Tibial nerve (tissue), 4 donors: ENCODE measurements at places on chromosomes 3 and 15.

GRCh38 chr15:58777107-58777506 lies 6.0 kb downstream of the MINDY2 start:
- no peak for DNase-seq

DNA sequence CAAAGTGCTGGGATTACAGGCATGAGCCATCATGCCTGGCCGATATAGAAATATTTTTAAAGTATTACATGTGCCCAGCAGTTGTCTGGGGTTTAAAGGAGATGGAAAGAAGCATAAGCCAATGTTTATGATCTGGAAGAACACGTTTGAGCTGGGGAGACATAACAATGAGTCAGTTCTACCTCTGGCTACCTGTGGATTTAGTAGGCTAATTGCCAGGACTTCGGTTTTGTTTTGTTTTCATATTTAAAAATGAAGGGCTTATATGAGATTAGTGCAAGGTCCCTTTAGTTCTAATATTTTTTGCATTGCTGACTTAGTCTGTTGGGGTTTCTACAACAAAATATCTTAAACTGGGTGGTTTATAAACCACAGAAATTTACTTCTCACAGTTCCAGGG lies 22.9 kb upstream of the TNFSF10 start:
- DNase-seq = no peak

GRCh38 chr3:174949523-174949922 lies 90.4 kb downstream of the NAALADL2 start:
- no peak for DNase-seq

DNA sequence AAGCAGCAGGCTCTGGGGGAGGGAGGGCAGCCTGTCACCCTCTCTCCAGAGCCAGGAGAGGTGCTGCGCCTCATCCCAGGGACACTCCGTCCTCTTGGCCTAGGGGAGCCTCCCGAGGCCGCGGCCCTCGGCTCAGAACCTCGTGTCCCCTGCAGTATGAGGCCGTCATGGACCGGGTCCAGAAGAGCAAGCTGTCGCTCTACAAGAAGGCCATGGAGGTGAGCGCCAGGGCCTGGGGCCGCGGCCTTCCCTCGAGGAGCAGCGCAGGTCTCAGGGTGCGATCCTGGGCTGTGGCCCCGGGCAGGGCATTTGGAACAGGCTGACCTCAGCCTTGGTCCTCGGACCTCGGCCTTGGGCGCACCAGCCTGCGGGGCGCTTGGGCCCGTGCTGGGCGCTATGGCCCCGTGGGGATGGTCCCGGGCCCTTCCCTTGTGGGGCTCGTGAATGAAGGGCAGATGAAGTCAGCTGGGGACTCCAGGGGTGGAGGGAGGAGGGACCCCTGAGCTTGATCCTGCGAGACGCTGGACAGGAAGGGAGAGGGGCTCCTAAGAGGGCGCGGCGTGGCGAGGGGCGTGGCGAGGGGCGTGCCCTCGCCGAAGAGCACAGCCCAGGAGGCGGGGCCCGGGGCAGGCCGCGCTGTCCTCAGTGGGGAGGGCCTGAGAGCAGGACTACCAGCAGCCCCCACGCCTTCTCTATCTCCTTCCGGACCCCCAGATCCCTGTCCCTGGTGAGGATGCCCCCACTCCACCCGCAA lies 32.9 kb downstream of the PSTPIP1 start:
- peak; percentile 7 for DNase-seq

- DNase-seq = no peak
Observed at GRCh38 chr15:89888214-89888804, 5.5 kb downstream of the AP3S2 start.

DNA sequence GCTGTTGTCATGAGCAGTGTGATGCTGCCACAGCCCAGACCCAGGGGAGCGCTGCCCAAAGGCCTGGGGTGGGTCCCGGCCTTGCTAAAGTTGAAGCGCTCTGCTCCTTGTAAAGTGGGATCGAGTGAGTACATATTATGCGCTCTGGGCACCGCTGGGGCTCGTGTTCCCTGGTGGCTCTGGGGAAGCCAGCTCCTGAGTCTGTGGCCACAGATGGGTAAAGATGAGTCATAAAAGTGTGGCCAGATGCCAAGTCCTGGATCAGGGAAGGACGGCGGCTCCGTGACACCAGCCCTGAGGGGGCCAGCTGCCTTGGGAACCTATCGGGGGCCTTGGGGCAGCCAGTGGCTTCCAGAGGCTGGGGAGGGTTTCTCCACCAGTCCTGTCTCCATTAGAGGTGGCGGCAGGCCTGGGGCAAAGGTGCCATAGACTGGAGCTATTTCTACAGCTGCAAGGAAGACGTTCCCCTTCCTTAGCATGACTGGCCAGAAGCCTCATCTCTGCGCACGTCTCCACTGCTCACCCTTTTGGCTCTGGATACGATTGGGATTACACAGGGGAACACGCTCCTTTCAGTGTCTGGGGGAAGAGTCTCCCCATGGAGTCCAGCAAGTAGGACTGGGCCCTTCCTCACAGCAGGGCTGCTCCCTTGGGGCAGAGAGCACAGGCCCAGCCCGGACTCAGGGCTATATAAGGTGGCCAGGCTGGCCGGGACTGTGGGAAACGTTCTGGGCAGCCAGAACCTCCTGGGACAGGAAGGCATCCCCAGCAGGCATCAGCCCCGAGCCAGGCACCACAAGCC lies 1.2 kb upstream of the ITIH4 start:
- peak; percentile 34 for DNase-seq

- DNase-seq = no peak
Observed at GRCh38 chr15:72538931-72539330, 64.8 kb downstream of the ARIH1 start.

DNA sequence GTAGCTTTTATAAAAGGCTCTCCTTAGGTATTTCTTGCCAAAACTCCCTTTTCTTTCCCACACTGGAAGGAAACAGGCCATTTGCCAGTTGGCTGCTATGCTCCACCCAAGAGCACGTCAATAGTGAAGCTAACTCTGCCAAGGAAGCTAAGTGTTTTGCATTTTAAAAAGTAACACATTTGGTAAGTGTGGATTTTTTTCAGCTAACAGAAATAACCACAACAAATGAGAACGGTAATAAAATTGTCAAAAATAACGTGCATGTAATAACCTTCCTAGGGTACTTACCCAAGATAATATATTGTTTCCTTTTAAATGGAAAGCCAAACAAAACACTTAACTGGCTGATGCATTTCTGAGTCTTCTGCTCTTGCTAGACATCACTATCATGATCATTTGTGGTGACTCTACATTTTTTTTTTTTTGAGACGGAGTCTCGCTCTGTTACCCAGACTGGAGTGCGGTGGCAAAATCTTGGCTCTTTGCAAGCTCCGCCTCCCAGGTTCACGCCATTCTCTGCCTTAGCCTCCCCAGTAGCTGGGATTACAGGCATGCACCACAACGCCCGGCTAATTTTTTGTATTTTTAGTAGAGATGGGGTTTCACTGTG lies 4.6 kb downstream of the DPP8 start:
- no peak for DNase-seq

- DNase-seq = no peak
Observed at GRCh38 chr15:75249726-75250125, 8.4 kb upstream of the GOLGA6C start.

DNA sequence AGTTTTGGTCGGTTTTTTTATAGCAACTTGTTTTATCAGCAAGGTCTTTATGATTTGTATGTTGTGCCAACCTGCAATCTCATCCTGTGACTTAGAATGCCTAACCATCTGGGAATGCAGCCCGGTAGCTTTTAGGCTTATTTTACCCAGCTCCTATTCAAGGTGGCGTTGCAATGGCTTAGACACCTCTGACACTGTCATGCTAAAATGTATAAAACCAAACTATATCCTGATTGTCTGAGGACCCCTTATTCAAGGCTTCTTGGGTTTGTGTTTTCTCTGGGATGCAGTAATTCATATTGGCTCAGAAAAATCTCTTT lies 209.0 kb upstream of the ALCAM start:
- no peak for DNase-seq

DNA sequence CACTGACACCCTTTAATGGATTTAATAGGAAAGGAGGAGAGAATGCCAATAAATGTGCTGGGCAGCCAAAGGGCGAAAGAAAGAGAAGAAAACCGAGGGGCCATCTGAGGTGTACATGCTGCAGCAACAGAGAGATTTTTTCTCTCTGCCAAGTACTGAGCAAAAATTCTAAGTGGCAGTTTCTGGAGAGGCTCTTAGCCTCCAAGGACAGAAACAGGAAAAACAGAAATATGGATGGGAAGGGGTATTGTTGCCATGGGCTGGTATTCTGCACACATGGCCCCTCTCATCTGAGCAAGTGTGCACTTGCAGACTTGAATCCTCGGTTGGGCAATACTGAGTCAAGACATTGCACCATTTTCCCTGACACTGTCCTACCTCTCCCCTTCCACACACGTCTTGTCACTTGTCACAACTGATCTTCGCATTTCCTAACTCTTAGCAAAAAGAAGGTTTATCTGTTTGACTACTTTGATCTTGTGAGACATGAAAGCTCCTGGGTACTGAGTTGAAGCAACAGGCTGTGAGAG lies 73.9 kb downstream of the PRICKLE2 start:
- DNase-seq = no peak

GRCh38 chr3:56113908-56114307 lies 354.4 kb downstream of the ERC2 start:
- no peak for DNase-seq

DNA sequence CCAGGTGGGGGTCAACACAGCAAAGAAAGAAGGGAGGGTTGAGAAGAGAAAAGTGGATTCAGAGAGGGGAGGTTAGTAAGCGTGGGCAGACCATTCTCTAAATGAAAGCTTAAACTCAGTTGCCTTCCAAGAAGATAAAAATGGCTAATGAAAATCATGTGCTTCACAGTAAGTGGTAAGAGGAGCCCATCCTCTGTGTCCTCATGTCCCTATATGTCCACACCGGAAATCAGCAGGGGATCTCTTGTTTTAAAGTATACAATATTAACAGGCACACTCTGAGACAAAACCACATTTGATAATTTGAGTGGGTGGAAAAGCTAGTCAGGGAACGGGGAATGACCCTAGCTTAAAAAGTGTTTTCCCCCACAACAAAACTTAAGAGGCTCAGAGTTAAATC lies 4.4 kb upstream of the FOXP1 start:
- no peak for DNase-seq

DNA sequence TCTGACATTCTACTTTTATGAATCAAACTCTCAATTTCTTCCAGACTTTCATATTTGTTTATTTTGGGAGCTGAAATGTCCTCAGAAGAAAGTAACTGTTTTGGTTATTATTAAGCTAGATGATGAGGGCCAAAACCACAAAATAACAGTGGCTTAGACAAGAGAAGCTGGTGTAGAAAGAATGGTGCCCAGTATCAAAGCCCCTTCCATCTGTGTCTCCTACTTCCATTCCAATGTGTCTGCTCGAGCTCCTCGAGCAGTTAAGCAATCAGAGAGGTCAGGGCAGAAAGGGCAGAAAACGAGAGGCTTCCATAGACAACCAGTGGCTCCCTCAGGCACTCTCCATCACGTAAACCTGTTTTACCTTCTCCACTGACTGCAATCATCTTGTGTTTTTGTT lies 59.7 kb upstream of the MAGI1 start:
- no peak for DNase-seq

GRCh38 chr3:8840556-8840955 lies 71.1 kb upstream of the OXTR start:
- no peak for DNase-seq

- no peak for DNase-seq
Observed at GRCh38 chr15:60695713-60696522, 217.0 kb upstream of the ICE2 start.

DNA sequence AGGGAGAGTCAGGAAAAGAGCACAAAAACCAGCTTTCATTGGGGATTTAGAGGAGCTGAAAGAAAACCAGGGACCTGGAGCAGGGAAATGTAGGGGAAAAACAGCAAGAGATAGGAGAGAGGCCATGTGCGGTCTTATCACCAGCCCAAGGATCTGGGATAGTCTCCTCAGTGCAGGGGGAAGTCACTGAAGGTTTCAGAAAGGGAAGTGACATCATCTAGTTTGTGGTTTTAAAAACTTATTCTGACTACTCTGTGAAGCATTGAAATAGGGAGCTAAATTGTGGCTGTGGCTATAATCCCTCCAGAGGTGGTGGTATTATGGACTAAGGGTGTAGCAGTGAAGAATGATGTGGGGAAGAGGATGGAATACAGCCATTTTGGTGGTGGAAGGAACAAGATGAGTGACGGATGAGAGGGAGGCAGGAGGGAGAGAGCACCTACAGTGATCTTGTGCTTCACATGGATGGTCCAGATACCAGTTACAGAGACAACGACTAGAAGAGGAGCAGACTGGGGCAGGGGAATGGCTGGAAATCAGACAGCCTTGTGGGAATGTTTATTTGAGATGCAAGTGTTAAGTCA lies 72.7 kb downstream of the HMG20A start:
- DNase-seq = no peak
